ENCODE measurements at places on chromosomes 6 and 20.

GRCh38 chr20:53738945-53739798 lies 145.5 kb upstream of the ZNF217 start:
- no peak for DNase-seq

DNA sequence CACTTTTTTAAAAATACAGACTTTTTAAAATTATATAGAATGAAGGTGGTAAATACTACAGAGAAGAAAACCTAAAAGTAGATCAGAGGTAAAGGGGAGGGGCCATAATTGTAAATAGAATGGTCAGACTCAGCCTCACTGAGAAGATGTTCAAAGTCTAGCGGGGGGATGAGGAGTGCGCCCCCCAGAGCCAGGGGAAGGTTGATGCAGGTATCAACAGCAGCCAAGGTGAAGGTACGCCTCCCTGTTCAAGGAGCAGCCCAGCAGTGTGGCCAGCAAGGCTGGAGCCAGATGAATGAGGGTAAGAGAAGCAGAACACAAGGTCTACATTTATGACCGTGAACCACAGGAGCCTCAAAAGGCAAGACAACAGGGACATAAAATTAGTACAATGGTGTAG lies 204.1 kb downstream of the PTPRT start:
- no peak for DNase-seq

- no peak for DNase-seq
These were observed 9.0 kb downstream of the TPBG start for GRCh38 chr6:82372656-82373055.

DNA sequence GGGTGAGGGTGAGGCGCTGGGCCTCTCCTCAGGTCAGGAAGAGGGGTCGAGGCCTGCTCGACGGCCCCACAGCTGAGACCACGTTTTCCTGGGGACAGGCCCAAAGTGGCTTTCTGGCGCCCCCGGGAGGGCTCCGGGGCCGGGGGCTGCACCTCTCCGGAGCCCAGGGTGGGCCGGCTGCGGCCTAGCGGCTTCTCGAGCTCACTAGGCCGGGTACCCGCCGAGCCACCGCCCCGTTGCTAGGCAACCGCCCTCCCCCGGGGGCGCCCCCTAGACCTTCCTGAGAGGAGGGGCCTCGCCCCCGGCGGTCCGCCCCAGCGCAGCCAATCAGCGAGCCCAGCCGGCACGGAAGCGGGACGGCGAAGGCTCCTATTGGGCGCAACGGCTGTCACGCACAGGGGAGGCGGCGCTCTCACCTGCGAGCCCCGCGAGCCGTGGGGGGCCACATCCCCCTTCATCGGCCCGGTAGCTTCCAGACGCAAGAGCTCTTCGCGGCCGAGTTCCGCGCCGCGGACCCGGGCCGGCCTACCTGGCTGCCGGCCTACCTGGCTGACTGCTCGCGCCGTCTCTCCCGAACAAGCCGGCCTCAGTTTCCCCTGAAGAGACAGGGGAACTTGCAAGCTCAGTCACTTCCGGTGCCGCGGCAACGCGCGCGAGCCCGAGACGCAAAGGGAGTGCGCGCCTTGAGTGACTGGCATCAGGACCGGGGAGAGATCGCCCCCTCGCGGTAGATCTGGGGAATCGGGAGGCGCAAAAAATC lies 831 bp upstream of the BCL2L1 start:
- DNase-seq, result peak; percentile 99

GRCh38 chr20:37524859-37525708 lies 2.6 kb downstream of the BLCAP start:
- DNase-seq, result no peak

DNA sequence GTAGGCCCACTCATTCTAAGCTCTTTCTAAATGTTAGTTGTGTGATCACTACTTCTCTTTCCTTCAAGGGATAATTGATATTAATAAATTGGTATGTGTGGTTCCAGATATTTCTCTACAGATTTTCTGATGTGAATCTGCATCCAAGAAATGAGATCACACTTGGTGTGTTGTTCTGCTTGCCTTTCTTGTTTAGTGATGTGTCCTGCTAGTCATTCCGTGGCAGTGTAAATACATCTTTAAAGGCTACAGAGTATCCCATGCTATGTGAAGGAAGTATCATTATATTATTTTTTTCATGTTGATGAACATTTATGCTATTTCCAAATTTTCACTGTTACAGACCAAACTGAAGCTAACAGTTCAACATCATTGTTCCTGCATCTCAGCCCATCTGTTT lies 13.2 kb downstream of the CDH26 start:
- DNase-seq, result no peak

DNA sequence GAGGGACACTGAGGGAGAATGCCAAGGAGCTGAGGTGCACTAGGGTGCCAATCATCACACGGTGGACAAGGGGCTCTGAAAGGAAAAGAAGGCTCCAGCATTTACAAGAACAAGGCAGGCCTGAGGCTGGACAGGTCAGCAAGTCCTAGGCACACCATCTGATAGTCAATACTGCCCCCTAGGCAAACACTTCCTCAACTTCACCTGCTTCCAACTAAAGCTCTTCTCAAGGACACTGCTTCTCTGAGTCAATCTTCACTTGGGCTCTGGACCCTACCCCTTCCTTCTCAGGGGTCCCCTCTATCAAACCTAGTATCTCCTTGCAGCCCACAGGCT lies 37.7 kb upstream of the SLC4A11 start:
- DNase-seq, result peak; percentile 9

DNA sequence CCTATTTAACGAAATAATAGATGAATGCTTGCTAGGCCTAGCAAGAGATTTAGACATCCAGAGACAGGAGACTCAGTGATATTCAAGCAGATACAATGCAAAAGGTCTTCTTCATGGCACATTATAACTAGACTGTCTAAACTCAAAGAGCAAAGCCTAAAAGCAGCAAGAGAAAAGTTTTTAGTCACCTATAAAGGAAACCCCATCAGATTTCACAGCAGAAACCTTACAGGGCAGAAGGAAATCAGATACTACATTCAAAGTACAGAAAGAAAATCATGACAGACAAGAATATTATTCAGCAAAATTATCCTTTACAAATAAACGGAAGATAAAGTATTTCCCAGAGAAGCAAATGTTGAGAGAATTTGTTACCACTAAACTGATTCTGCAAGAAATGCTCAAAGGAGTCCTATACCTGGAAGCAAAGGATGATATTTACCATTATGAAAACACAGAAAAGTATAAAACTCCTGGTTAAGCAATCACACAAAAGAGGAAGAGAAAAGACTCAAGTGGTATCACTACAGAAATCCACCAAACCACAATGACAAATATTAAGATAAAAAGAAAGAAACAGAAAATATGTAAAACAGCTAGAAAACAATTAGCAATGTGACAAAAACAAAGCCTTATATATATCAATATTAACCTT lies 333.7 kb downstream of the MEI4 start:
- no peak for DNase-seq

GRCh38 chr20:58692579-58693225 lies at the start of gene NPEPL1:
NPEPL1 (plus strand) TSS chr20:58692800; CDS start chr20:58692901, 101 bp downstream.
- no peak for DNase-seq

DNA sequence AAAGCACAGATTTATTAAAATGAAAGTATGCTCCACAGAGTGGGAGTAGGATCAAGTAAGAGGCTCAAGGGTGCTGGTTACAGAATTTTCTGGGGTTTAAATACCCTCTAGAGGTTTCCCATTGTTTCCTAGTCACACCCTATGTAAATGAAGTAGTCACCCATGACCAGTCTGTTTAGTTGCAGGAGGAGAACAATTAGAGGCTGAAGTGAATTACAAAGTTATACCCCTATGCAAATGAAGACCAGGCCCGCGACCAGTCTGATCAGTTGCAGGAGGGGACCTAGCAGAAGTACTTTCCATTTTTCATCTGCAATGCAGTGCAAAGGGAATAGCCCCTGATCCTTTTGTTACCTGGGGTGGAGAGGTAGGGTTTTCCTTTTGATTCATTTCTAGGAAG lies 11.8 kb upstream of the FILIP1 start:
- no peak for DNase-seq

GRCh38 chr6:158825038-158825950 lies 6.1 kb upstream of the EZR start:
- no peak for DNase-seq

GRCh38 chr6:91678679-91679446 lies 1092.0 kb upstream of the MAP3K7 start:
- no peak for DNase-seq

- no peak for DNase-seq
These were observed 218.3 kb downstream of the ARID1B start for GRCh38 chr6:156995502-156995901.

GRCh38 chr20:50286174-50286511 lies 95.5 kb downstream of the CEBPB start:
- DNase-seq, result no peak

GRCh38 chr20:34559311-34560140 lies 1.0 kb downstream of the MAP1LC3A start:
- peak; percentile 37 for DNase-seq

DNA sequence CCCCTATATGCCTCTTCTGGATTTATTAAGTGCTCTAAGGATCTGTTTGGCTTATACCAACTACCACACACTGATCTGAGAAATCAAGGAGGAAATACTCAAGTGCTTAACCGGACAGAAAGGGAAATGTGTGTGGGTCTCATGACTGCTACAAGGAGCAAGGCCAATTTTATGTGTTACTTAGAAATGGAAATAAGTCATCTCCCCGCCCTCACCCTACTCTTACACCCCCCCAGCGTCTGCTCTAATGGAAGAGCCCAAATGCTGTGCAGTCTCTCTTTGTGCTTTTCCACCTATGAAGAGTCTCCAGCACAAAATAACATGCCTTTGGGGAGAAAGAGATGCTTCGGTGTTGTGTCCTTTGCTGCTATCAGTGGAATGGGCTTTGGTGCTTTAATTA lies 428.8 kb upstream of the ARID1B start:
- DNase-seq, result no peak

DNA sequence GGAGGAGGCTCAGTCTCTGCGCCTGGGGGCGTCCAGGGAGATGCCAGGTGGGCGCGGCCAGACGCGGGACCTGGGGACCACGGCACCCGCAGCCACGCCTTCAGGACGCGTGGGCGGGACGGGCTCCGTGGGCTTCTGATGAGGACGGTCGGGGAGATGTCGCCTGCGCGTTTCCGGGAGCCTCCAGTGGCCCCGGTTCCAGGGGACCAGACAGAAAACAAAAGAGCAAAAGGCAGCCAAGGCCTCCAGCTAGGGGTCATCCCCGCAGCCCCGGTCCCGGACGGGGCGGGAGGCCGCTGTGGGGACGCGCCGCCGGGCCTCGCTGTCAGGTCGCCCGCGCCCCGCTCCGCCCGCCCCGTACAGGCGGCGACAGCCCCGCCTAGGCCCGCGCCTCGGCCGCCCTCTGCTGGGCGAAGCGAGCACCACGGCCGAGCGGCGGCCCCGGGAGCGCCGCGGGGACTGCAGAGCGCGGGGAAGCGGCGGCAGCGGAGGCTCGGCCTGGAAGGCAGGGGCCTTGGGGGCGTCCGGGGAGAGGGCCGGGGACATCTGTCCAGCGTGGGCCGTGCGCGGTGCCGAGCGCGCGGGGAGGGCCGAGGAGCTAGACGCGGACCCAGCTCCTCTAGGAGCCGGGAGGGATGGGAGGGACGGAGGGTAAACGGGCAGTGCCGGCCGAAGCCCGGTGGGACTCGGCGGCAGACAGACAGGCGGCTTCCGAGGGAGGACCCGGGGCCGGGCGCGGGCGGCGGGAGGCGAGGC lies 48.7 kb downstream of the TMEM242 start:
- peak; percentile 73 for DNase-seq

All from anterior cingulate cortex (tissue), 58 donors.